ENCODE measurements at places on chromosomes 1 and 21.

- DNase-seq: no peak
Measured at GRCh38 chr1:79969886-79970285, 963.4 kb upstream of the ADGRL4 start.

GRCh38 chr1:25724201-25724600 lies 75.8 kb upstream of the SELENON start:
- DNase-seq: no peak

DNA sequence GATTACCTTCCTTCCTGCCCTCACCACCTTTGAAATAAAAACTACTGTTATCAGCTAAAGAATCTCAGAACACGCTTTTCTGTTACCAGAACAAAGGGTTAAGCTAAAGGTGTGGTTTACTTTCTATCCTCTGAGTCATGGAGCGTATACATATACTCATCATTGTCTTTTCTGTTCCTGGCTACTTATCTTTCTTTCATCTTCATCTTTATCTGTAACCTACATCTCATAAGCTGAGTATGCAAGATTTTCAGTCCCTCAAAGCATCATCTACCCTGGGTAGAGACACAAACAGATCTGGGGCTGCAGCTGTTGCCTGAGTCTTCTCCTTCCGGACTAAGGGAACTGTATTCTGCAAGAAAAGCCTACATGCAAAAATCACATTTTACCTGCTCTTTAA lies 75.6 kb downstream of the LMO4 start:
- no peak for DNase-seq

DNA sequence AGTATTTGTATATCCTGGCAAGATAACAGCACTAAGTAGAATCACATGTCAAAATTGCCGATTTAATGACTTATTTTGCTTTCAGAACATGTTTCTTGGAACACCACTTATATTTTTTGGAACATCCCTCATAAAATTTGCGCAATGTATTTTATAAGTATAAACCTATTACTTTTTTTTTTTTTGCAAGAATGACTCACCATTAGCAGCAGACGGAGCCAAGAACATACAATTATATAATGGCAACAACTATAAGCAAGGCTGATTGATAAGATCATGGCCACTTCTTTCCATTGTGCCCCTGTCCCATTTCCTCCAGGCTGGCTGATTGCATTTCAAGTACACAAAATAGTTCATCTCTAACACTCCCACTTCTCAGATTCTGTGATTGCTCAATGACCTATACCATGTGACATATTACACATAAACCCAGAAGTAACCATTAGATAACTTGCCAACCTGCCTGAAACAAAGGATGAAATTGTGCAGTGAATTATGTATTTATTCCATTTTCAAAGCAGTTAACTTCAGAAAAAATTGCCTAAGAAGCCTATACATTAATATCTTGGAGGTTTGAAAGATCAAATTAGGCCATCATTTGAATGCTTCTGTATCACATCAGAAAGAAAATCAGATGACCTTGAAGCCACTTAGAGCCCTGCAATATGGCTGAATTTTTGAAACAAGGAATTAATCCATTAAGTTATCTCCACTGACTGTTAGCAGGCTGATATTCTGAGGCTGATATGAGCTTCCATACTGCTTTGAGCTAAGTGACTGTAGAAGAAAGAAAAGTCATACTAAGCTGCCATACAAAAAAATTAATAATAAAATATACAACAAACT lies 77.8 kb upstream of the PRMT6 start:
- no peak for DNase-seq

GRCh38 chr1:121525355-121525754 lies 340.6 kb downstream of the SRGAP2C start:
- no peak for DNase-seq
